ENCODE measurements at places on chromosomes 2 and 18.

- no peak for DNase-seq
Observed at GRCh38 chr18:41226911-41227310, 728.1 kb upstream of the PIK3C3 start.

- no peak for DNase-seq
Observed at GRCh38 chr2:157748371-157749142, 119.9 kb upstream of the ACVR1C start.

DNA sequence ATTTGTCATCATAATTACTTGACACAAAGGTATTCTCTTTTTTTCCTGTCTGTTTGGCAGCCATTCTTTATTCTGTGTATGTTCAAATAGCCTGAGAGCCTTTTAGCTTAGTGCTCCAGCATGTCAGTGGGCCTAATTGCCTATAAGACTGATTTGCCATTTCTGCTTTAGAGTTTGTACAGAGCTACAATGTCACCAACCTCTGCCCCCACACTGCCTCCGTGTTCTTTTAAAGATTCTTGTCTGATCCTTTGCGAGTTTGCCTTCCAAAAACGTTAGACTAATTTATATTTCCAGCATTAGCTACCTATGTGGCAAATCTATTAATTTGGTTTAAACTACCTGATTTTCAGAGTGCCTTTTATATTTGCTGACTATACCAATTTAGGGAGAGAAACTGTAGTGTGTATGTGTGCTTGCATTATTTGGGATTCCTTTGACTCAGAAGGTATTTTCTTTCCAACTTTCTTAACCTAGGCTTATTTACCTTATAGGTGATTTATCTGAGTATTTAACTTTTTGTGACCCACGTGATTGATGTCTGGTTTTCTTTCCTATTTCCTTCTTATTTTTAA is 70.8 kb downstream of the FAM117B start:
- no peak for DNase-seq

DNA sequence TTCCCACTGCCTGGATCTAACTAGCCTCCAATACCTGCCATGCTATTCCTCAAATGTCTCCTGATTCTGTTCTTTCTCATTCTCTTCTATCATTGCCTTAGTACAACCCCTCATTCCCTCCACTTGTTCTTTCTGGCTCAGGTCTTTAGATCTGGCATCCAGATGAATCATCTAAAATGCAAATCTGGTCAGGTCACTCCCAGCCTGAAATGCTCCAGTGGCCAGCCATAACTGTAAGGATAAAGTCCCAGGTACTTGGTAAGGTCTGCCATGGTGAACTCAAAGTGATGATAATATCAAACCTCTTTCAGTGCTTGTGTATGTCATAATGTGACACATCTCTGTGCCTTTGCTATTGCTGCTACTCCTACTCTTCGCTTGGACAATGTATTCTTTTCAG is 2.9 kb upstream of the SNRNP27 start:
- no peak for DNase-seq

DNA sequence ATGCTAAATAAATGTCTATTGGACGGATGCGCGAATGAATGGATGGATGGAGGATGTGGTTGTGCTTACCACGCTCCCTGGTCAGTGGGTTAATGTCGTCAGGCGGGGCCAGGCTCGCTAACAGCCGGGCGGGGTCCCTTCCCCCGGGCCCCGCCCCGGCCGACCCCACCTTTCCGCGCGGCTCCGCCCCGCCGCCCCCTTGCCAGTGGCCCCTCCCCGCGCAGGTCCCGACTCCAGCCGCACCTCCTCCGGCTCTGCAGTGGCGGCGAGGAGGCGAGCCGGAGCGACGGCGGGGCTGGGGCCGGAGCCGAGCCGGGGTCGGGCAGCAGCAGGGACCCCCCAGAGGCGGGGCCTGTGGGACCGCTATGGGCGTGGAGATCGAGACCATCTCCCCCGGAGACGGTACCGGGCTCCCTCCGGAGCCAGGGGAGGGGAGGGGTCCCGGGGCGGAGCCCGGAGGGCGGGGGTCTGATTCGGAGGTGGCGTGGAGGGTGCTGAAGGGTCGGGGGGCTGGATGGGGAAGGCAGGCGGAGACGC is at the start of gene FKBP1B:
Gene FKBP1B (plus strand): TSS at position 257 of the 537 bp plus-strand sequence. CDS start 109 bp downstream, at position 366.
- DNase-seq, result no peak

- DNase-seq, result peak; percentile 52
Observed at GRCh38 chr2:180983468-180984242, 3.2 kb downstream of the UBE2E3 start.

- DNase-seq, result no peak
Observed at GRCh38 chr2:206978746-206979145, 39.4 kb downstream of the CPO start.

All from NCI-H1417 treated with DMSO at 0.1 percent for 48 hours (cell line).